Motor neuron (in vitro differentiated cells): ENCODE measurements at places on chromosomes 6 and 20.

- ATAC-seq: no peak
These were observed 62.1 kb upstream of the ZNF217 start for GRCh38 chr20:53655625-53656292.

DNA sequence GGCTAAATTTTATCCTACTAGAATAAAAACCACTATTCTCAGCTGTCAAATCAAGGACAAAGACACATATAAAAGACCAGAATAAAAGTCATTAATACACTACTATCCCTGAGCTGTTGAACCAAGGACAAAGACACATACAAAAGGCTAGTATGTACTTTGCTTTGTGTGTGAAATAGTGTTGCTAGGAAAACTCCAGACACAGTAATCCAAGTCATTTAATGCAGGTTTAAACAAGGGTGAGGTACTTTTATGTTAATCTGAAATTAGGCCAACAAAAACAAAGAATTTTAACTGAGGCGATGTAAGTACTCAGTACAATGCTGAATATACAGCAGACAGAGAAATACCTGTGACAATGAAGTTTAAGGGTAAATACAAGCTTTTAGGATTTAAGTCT, 18.9 kb downstream of the GCLC start:
- peak; percentile 81 for ATAC-seq

DNA sequence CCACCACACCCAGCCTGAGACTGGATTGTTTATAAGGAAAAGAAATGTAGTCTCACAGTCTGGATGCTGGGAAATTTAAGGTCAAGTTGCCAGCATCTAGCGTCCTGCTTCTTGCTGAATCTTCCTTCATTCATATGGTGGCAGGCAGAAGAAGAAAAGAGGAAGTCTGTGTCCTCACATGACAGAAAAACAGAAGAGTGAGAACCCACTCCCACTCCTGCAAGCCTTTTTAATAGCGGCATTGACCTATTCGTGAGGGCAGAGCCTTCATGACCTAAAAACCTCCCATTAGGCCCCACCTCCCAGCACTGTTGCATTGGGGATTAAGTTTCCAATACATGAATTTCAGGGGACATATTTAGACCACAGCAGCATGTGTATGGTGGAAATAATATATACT, 160.8 kb upstream of the BMP2 start:
- ATAC-seq: no peak

- ATAC-seq: no peak
These were observed 1303.8 kb upstream of the ADGRB3 start for GRCh38 chr6:67331304-67331703.

DNA sequence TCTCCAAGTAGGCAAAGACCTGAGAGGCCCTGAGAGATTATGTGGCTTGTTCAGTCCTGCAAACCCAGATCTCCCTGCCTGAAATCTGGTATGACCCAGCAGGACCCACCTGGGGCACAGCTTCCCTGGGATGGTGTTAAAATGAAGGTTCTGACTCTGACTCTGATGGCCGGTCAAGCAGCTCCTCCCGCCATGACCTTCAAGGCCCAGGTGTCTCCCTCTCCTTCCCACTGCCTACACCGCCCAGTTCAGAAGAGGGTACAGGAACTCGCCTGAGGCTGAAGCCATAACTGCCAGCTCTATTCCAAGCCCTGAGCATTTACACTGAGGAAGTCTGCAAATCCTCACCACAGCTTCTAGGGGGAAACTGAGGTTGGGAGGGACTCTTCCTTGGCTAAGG, 5.9 kb upstream of the CST7 start:
- ATAC-seq: no peak

- no peak for ATAC-seq
These were observed 46.8 kb downstream of the KCNB1 start for GRCh38 chr20:49435639-49436038.

DNA sequence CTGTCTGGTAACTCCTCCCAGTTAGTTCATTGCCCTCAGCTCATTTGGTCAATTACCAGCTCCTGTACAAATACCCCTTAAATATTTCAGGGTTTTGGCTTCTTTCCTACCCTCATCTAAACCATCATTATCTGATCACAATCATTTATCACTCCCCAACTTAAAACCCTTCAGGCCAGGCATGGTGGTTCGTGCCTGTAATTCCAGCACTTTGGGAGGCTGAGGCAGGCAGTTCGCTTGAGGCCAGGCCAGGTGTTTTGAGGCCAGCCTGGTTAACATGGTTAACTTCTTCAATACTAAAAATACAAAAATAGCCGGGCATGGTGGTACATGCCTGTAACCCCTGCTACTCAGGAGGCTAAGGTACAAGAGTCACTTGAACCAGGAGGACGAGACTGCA, 9.4 kb downstream of the TGIF2 start:
- ATAC-seq: no peak

- ATAC-seq: no peak
These were observed 36.1 kb downstream of the SLC22A2 start for GRCh38 chr6:160222491-160222890.

DNA sequence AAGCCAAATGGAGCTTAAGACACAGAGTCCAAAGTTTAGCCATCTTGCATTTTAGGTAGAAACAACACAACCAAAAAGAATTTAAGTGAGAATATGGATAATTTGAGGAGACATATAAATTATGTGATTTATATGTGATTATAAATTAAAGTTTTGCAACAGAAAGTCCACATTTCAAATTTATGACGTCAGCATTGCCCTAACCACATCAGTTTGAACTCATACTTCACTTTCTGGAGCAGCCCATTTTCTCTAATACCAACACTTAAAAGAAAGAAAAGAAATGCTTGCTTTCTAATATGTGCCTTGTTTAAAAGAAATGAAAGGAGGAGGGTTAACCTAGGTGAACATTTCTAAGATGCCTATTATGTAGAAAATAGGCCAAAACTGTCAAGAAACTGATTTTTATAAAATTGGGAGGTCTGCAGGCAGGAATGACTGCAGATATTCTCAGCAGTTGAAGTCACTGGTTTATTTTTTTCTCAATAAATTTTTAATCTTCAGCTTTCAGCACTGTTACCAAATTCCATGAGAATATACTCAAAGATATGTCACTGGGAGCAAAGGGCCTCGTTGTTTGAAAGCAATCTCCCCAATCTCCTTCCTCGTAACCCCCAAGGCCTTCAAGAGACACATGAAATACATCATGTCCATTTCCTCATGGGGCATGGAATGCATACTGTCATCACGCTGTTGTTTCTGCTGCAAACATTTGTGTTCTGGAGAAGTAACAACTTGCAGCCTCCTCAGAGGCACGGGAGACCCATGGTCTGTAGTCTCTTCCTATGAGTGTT, 137.8 kb downstream of the SOD2 start:
- ATAC-seq: no peak

DNA sequence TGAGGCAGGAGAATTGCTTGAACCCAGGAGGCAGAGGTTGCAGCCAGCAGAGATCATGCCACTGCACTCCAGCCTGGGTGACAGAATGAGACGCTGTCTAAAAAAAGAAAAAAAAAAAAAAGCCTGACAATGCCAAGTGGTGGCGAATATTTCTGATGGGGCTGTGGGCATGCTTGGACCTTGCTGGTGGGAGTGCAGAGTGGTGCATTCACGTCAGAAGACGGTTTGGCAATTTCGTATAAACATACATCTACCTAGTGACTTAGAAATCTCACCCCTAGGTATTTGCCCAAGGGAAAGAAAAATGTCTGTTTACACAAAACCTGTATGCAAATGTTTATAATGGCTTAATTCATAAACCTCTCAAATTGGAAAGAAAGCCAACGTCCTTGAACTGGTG, 33.6 kb downstream of the CTCFL start:
- ATAC-seq: no peak

GRCh38 chr6:3617681-3618311, 133.7 kb downstream of the PXDC1 start:
- no peak for ATAC-seq

DNA sequence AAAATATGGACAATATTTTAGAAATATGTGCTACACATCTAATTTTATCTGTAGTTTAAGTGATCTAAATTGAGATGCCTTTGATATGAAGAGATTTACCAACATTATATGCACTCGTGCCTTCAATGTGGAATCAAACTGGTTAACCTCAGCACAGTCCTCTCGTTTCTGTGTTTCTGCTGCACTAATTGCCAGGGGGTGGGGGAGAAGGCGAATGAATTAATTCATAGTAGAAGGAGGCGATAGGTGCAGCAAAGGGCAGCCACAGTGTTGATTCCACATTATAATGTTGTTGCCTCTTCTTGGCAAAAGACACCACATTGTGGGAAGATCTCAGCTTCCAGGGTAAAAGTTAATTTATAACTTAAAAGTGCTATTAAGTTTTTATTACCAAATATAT, 161.6 kb downstream of the QKI start:
- ATAC-seq: no peak

DNA sequence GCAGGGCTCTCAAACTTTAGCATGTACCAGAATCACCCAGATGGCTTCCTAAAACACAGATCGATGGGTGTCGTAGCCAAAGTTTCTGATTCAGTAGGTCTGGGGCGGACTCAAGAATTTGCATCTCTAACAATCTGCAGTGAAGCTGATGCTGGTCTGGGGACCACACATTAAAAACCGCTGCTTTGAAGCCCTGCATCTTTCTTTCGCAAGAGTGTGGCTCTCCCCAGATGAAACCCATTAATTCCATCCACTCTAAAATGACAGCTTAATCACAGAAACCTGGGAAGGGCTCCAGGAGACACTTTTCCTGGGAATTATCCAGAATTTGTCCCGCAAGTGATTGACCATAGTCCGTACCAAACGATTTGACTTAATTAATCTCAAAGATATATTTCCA, 319.8 kb upstream of the PLCB4 start:
- ATAC-seq: no peak

DNA sequence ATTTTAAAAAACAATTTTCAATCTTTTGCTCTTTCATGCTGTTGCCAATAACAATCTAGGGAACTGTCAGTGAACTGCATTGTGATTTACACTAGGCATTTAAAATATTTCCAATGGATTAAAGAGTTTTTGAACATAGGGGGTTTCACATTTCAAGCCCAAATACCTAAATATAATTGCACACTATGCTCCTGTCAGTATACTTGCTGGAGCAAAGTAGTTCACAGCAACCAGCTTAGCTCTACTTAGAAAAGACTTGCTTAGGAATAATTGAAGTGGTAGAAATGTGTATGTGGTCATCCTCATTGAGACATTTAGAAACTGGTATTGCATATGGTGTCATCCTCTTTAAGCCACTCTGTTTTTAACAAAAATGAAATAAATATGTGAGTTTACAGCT, 41.7 kb upstream of the REV3L start:
- ATAC-seq: no peak

GRCh38 chr6:139187489-139187888, 52.6 kb downstream of the HECA start:
- ATAC-seq: no peak

DNA sequence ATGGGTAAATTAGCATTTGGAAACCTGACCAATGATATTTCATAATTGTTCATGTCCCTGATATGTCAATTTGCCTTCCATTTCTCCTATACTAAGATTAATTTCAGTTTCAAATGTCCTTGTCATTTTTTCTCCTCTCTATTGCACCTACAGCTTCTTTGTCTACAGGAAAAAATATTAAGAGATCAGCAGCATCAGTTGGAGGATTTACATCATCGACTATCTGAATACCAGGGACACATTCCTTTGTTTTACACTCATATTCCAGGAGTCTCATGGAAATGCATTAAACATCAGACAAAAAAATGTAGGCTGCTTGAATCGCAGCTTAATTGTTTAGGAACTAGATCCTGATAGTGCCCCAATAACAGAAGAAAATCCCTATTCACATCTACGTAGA, 188.2 kb downstream of the PRKN start:
- ATAC-seq: no peak

- no peak for ATAC-seq
These were observed 118.3 kb upstream of the SLC22A23 start for GRCh38 chr6:3575166-3575565.

DNA sequence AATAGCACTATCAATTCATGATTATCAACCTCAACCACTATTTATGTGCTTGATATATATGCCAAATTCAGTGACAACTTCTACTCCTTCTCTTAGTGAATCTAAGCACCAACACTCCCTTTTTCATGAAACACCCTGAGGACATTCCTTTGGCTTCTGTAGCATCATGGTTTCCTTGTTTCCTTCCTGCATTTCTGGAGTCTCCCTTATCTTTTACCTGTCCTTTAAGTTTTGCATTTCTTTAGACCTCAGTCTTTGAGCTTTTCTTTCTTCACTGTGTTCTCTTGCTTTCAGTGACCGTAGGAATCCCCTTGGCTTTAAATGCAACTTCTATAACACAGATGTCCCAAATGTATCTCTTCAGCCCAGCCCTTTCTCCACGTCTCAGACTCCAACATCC, 143.8 kb upstream of the MLIP start:
- ATAC-seq: no peak

DNA sequence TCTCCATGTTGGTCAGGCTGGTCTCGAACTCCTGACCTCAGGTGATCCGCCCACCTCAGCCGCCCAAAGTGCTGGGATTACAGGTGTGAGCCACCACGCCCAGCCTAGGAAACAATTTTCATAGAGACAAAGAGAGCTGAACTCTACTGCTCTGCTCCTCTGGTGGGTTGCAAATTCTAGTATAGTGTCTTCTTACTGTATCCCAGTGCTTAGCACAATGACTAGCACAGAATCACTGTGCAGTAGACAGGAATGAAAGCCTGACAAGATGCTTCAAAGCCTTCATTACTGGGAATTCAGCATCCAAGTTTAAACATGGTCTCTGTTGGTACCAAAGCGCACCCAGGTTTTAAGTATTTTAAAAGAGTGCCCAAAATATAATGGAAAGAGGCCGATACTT, 96.5 kb upstream of the SALL4 start:
- ATAC-seq: no peak

DNA sequence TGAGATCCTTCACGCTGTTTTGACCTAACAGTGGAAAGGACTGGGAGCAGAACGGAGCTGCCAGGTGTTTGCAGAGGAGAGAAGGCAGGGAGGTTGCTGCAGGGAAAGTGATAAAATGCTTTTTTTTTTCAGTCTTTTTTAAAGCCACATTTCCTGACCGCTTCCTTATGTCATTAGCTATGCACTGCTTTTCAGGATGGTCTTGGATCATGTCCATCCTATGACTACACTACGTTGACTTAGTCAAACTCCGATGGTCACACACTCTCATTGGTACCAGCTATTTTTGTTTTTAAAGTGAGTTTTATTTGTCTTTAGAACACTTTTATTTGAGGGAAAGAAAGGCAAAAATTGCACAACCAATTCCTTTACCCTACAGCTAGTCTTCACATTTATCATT, 89.2 kb upstream of the EXOC2 start:
- no peak for ATAC-seq
